NCI-H1694 treated with DMSO at 0.1 percent for 48 hours (cell line): ENCODE measurements at places on chromosomes 13 and 19.

GRCh38 chr19:19548915-19549759 is 11.1 kb downstream of the CILP2 start:
- DNase-seq = no peak

DNA sequence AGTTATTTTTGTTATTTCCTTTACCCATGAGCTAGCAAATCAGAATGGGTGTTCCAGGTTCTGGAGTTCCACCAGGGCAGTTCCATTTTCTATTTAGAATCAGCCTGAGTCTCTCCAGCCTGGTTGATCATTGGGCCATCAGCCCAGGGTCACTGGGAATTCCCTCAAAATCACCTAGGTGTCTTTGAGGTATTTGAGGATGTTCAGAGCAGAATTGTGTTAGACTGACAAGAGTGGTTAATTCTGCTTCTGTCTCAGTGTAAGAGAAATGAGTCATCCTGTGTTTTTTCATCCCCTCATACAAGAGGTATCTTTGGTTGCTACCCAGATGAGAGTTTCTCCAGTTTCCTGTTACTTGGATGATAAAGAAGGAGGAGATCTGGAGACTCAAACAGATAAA is 11.7 kb downstream of the ZNF66 start:
- no peak for DNase-seq

GRCh38 chr19:11324079-11324661 is 15.3 kb downstream of the RAB3D start:
- DNase-seq = peak; percentile 66

DNA sequence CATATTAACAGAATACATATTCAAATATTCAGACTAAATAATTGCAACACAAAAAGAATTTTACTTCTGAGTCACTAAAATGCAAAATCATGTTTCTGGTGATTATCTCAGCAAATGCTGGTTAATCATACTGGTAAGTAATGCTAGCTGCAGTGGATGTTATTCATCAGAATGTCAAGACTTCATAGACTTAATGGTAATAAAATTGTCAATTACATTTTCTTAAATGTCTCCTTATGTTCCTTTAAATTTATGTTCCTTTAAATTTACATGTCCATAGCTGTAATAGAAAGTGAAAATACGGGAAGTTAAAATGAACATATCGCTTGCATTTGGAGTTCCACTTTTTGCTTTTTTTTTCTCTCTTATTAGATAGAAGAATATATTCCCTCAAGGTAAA is 853.0 kb downstream of the SLITRK6 start:
- no peak for DNase-seq

DNA sequence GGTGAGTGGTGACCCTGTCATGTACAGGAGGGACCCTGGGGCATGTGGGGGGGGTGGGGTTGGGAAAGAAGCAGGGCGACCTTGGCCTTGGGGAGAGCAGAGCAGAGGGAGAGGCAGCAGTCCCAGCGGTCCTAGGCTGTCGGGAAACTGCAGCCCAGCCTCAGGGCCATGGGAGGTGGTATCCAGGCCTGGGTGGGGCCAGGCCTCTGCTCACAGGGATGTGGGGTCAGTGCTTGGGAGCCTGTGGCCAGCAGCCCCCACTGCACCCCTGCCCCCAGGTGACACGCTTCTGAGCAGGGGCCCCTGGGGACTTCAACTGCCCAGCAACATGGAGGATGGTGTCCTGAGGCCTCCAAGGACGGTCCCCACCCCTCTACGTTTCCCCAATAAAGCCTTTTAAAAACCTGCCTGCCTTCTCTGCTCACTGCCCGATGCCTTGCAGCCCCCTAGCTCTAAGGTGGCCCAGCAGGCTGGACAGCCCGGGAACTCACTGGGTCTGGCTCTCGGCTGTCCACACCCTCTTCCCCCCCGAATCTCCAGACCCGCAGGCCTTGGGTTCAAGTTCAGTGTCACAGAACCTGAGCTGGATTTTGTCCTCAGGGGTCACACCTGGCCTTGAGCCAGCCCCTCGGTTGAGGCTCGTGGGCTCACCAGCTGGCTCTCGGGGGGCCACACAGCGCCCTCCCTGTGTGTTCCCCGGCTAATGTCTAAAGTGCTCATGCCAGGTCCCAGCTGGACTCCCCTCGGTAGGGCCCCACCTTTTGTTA is 6.9 kb downstream of the PNKP start:
- no peak for DNase-seq

DNA sequence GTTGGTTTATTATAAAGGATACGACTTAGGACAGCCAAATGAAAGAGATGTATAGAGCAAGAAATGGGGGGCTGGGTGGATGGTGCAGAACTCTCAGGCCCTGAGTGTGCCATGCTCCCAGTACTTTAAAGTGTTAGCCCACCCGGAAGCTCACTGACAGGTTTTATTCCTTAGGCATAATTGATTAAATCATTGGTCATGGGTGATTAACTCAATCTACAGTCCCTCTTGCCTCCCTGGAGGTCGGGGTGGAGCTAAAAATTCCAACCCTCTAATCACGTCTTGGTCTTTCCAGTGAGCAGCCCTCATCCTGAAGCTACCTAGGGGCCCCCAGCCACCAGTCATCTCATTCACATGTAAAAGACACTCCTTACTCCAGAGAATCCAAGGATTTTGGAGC is 9.9 kb upstream of the LEUTX start:
- no peak for DNase-seq

GRCh38 chr13:21034603-21035191 is 26.7 kb downstream of the LATS2 start:
- DNase-seq = no peak

DNA sequence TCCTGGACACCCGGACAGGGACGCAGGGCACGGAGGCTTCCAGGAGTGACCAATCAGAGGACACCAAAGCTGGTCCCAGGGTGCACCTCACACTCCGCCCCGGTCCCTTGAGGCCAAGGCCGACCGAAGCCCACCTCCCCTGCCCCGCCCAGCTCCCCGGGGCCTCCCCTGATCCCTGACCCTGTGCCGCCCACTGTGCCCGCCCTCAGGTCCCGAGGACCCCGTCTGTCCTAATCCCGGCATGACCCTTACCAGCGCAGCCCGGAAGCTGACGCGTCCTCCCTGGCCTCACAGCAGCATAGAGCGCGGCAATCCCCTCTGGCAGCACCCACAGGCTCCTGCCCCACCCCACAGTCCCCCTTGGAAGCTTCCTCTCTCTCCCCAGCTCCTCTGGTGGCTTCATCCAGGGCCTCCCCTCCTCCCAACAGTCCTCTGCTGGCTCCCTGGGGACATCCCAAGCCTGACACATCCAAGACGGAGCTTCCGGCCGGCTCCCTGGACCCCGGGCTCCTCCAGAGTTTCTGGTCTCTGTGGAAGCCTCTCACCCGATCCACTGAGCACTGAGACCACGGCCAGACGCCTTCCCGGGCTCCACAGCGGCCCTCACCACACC is 7.4 kb upstream of the CDC34 start:
- DNase-seq = no peak

GRCh38 chr19:43759515-43759914 is 4.8 kb upstream of the SMG9 start:
- DNase-seq = no peak

- DNase-seq = peak; percentile 76
Observed at GRCh38 chr13:42883771-42884467, 102.5 kb downstream of the FAM216B start.

DNA sequence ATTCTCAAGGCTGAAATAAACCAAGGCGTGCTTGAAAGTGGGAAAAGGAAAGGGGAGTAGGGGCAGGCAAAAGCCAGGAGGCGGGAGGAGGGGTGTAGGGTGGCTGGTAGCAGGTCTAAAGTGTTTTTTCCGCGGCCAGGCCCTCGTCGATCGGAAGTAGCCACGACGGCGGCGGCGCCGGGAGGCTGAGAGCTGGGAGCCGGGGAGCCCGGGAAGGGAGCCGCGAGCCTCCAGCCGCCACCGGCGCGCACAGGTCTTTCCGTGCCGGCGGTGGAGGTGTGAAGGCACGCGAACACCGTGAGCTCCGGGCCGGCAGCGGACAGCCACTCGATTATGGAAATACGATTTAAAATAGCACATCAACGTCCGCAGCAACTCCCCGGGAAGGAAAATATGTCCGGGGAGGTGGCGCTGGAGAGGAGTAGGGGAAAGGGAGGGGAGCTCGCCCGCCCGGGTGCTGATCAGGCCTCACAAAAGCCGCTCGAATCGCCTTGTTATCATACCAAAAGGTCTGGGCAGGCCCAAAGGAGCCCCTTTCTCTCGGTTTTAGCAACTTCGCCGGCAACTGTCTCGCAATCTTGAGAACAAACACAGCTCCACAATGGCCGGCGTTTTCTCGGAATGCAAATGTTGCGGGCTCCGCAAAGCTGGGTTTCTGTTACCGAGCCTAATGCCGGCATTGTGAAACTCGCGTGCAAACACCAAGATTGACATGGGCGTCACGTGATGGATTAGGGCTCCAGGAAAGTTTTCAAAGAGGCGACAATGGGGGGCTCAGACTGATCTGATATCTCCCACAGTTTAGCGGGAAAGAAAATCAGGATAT is 2.9 kb upstream of the PCDH8 start:
- no peak for DNase-seq

DNA sequence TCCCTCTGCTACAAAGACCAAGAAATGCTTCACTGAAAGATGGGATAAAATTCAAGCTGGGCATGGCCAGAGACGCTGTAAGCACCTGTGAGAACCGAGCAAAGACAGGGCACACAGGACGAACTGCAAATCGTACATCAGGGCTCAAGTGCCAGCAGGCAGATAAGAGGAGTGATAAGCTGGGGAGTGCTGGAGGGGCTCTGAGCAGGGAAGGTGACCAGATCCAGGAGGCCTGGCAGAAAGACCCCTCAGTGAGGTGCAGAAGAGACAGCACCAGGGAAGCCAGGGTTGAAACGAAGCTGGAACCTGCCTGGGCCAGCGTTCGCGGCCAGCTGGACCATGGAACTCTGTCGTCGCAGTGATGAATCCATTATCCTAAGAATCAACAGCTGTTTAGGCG is 10.2 kb downstream of the RAB20 start:
- DNase-seq = no peak

GRCh38 chr13:29605860-29606526 is 10.5 kb upstream of the SLC7A1 start:
- no peak for DNase-seq

DNA sequence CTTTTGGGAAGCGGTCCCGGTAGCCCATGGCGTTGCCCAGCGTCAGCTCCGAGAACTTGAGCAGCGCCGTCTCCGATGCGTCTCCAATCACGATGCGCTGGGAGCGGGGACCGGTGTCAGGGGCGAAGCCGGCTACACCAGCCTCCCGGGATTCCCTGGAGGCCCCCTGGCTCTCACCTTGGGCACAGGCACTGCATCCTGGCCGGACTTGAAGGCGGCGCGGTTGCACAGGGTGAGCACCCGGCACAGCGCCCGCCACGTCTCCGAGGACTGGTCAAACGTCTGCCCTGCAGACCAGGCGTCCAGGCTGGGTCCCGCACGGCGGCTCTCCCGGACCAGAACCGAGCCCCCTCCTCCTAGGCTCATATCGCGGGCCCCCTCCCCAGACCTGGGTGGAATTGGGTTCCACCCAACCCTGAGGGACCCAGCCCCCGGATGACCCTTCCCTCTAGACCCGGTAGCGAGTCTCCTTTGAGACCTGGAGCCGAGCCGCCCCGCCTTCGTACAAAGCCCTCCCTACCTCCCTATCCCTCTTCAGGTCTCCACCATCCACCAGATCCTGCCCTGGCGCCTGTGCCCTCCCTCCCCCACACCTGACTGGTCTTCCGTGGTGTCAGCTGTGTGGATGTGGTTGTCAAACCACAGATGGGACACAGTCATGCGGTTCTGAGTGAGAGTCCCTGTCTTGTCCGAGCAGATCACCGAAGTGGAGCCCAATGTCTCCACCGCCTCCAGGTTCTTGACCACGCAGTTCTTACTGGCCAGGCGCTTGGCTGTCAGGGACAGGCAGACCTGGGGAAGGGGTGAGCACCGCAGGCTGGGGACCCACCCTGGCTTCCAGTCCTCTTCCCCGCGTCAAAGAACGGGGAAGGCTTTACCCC is 4.8 kb downstream of the ATP4A start:
- DNase-seq = no peak

GRCh38 chr13:46388308-46388707 is 1.3 kb upstream of the RUBCNL start:
- no peak for DNase-seq

- DNase-seq = no peak
Observed at GRCh38 chr13:83100237-83100636, 782.0 kb downstream of the SLITRK1 start.

DNA sequence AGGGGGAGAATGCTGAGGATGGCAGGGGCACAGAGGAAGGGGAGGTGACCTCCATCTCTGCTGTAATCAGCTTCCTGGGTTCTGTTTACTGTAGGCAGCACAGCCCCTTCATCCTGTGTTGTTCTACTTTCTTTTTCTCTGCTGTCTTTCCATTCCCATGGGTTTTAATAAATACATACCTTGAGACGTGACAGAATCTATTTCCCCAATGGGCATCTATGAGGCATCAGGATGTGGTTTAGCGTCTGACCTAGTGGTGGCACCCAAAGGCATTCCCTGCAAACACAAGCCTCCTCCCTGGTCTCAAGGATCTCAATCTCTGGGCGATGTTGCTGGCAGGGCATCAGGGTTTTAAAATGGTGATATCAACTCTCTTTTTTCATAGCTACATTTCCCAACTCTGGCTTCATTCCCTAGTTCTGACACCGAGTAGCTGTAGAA is 60.8 kb downstream of the ALOX5AP start:
- no peak for DNase-seq
